ENCODE measurements at places on chromosomes 11 and 22. TPM values are rescaled to one million over a fixed set of nuclear protein-coding genes. Genes with fewer than 3 reads are reported as not detected.
A peak's percentile ranks its signal among the peaks of the same experiment; 100 is the strongest.

GRCh38 chr11:5596607-5597201, at the start of gene TRIM6:
TRIM6 (plus strand) TSS chr11:5596637; CDS start chr11:5596898, 261 bp downstream.
- H3K36me3 ChIP-seq = no peaks in the 10 kb centered on the region
- peak within 1 kb of the TSS; percentile 83 for H3K4me3 ChIP-seq
- H3K27ac ChIP-seq = peak within 1 kb of the TSS; percentile 56

DNA sequence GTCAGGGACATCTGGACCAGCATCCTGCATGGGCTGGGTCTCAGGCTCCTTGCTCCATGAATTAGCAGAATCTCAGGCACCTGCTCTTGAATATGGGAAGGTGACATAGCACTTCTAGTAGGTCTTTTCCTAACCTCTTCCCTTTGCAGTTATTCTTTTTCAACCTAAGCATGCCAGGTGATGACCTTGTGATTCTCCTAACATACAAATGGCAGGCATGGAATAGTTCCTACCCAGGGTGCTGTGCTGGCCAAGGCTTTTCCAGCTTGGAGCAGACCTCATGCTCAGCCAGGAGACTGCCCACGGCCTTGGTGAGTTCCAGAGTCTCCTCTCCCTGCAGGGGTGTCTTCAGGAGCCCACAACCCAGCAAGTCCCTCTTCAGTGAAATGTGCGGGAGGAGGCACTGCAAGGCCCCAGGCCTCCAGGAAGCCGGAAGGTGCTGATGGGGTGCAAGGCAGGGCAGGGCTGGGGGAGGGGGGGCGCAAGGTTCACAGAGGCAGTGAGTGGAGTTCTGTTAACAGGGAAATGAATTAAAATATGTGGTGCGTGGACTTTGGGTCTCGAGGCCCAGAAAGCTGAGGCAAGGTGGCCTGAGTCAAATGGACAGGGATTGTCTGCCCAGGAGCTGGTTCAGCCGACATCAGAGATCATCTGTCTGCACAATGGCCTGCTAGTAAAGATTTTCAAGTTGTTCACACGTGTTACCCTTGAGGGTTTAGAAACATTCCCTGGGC, 75.9 kb upstream of the SEPTIN5 start:
- no peak overlapping the region for H3K27ac ChIP-seq
- peaks cover under 1% of the 10 kb centered on the region for H3K27me3 ChIP-seq
- no peak for DNase-seq

GRCh38 chr11:20839231-20839630, 169.8 kb downstream of the NELL1 start:
- no peak overlapping the region for H3K27ac ChIP-seq
- DNase-seq = no peak
- no peak overlapping the region for H3K4me3 ChIP-seq
- no peaks in the 10 kb centered on the region for H3K4me1 ChIP-seq

DNA sequence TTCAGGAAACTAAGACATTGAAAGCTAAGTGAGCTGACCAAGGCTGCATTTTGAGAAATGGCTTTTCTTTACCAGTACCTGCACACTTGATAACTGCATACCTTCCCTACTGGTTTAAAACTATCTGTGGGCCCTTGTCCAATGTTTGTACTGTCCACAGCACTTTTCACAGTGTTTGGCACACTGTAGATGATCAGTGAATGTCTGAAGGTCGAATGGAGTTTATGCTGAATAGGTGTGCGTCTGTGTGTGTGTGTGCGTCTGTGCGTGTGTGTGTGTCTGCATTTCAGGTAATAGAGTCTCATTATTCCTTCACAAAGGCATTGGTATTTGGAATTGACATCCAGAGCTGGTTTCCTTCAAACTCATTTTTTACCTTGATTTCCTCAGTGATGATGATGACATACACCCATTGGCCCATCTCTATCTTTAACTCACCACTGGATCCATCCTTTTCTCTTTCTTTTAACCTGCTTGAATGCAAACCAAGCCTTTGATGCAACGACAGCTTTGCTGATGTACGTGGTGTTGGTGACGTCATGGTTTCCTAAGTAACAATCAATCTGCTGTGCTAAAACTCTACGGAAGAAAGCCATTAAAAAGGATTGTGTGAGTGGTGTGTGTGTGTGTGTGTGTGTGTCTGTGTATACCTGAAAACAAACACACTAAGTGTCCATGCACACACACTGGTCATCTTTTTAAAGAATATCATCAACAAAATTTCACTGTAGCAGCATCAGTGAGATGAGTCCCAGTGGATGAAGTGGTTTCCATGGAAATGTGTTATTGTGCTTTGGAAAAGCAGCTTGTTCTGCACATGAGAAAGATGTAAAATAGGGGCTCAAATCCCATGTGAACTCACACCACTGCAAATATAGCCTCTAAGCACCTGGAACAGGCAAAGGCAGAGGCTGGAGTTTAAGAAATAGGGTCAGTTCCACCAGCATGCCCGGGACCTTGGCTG, 490.2 kb upstream of the B3GAT1 start:
- H3K36me3 ChIP-seq = no peaks in the 10 kb centered on the region
- no peak overlapping the region for H3K4me3 ChIP-seq
- DNase-seq = no peak
- no peak overlapping the region for H3K27ac ChIP-seq

- no peak overlapping the region for H3K27ac ChIP-seq
- H3K36me3 ChIP-seq = no peaks in the 10 kb centered on the region
- DNase-seq = no peak
- H3K27me3 ChIP-seq = no peaks in the 10 kb centered on the region
Observed at GRCh38 chr11:134369656-134370525, 38.1 kb downstream of the GLB1L2 start.

GRCh38 chr11:14619603-14620531, 23.7 kb upstream of the PDE3B start:
- no peak for DNase-seq
- H3K4me1 ChIP-seq = peaks cover 66% of the 10 kb centered on the region
- H3K27me3 ChIP-seq = no peaks in the 10 kb centered on the region
- no peak overlapping the region for H3K4me3 ChIP-seq
- no peak overlapping the region for H3K27ac ChIP-seq

- no peak overlapping the region for H3K4me3 ChIP-seq
- H3K4me1 ChIP-seq = peaks cover 8% of the 10 kb centered on the region
- H3K36me3 ChIP-seq = no peaks in the 10 kb centered on the region
- no peak overlapping the region for H3K27ac ChIP-seq
- DNase-seq = no peak
Observed at GRCh38 chr11:120255519-120255866, 15.6 kb downstream of the POU2F3 start.

GRCh38 chr11:119318240-119319135, 1.6 kb upstream of the MCAM start:
- peak; percentile 33 for DNase-seq
- H3K27me3 ChIP-seq = peaks cover 30% of the 10 kb centered on the region
- peaks cover 23% of the 10 kb centered on the region for H3K4me1 ChIP-seq
- no peaks in the 10 kb centered on the region for H3K36me3 ChIP-seq
- no peak overlapping the region for H3K4me3 ChIP-seq

DNA sequence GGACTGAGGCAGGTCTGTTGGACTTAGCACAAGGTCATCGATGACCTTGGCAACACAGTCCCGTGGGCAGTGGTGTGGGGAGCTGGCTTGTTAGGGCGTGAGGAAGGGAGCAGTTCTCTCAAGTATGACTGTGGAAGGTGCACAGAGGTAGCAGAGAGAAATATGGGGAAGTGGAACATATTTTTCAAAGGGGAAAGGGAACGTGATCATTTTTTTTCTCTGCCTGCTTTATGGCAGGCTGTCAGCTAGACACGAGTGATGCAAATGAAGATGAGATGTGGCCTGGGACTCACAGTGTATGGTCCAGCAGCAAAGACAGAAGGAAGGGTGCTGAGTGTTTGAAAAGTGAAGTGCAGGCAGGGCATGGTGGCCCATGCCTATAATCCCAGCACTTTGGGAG, 30.6 kb downstream of the ADAMTS8 start:
- H3K4me3 ChIP-seq = no peak overlapping the region
- H3K36me3 ChIP-seq = no peaks in the 10 kb centered on the region
- H3K27ac ChIP-seq = no peak overlapping the region

GRCh38 chr11:42311514-42311913, 852.1 kb upstream of the LRRC4C start:
- H3K4me3 ChIP-seq = no peak overlapping the region
- no peaks in the 10 kb centered on the region for H3K36me3 ChIP-seq
- H3K4me1 ChIP-seq = no peaks in the 10 kb centered on the region
- H3K27ac ChIP-seq = no peak overlapping the region
- DNase-seq = no peak

DNA sequence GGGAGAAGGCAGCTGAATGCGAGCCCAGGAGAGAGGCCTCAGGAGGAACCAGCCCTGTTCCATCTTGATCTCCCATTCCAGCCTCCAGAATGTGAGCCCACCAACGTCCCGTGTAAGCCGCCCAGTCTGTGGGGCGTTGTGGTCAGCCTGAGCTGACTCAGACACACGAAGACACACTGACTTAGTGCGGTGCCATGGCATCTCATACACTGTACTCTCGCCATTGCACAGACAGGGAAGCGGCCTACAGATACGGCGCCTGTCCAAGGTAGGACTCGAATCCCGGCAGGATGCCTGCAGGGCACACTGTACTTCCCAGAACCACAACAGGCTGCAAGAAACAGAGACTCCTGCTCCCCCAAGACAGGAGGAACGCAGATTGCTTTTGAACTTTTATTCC, 179.6 kb downstream of the CTTN start:
- no peaks in the 10 kb centered on the region for H3K4me1 ChIP-seq
- H3K4me3 ChIP-seq = no peak overlapping the region
- DNase-seq = no peak
- no peak overlapping the region for H3K27ac ChIP-seq
- H3K27me3 ChIP-seq = no peaks in the 10 kb centered on the region
- no peaks in the 10 kb centered on the region for H3K36me3 ChIP-seq

DNA sequence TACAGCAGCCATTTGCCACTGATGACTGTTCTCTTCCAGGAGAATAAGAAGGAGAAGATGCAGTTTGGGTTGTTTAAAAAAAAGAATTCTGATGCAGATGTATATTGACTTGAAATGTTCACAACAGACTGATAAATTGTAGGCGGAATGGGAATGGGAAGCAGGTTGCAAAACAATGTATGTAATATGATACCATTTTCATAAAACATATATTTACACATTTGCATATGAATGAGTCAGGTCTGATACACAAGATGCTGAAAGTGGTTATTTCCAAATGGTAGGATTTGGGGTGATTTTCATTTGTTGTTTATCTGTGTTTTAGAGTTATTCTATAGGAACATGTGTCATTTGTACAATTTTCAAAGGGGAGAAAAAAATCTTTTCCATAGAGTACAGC, 9.0 kb upstream of the RCN1 start:
- H3K36me3 ChIP-seq = no peaks in the 10 kb centered on the region
- no peak overlapping the region for H3K4me3 ChIP-seq
- no peak overlapping the region for H3K27ac ChIP-seq
- DNase-seq = no peak
- peaks cover 3% of the 10 kb centered on the region for H3K27me3 ChIP-seq

DNA sequence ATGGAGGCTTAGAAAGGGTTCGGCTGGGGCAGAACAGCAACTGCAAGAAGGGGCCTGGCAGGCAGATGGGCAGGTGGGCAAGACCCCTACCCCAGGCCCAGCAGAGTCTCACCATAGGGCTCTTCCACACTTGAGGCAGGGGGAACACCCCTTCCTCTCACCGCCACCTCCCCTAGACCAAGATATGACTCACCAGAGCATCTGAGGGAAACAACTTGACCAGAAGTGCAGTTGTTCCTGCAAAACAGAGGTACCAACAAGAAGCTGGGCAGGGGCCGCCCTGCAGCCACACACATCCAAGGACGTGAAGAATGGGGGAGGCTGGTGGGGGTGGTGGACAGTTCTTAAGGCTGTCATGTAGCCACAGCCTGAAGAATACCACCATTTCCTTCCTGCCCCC, 10.9 kb downstream of the TMPRSS5 start:
- no peaks in the 10 kb centered on the region for H3K27me3 ChIP-seq
- H3K4me3 ChIP-seq = no peak overlapping the region
- DNase-seq = no peak
- no peak overlapping the region for H3K27ac ChIP-seq
- H3K36me3 ChIP-seq = no peaks in the 10 kb centered on the region

TMEM151A gene
- not detected for total RNA-seq

C1QTNF4 gene
- not detected for total RNA-seq

MS4A4E gene
- not detected for total RNA-seq

CKAP5 gene
- total RNA-seq = 144 TPM

TMEM45B gene
- total RNA-seq = 0.64 TPM

MISFA gene
- 0.54 TPM for total RNA-seq

MPST gene
- 5.6 TPM for total RNA-seq

PLAAT5 gene
- not detected for total RNA-seq

Measured in activated naive CD8-positive, alpha-beta T cell treated with anti-CD3 and anti-CD28 coated beads for 36 hours (primary cell).